ENCODE measurements at places on chromosomes 1 and 21.
A peak's percentile ranks its signal among the peaks of the same experiment; 100 is the strongest.

GRCh38 chr1:167077128-167077867 is 12.9 kb downstream of the GPA33 start:
- DNase-seq: no peak

GRCh38 chr1:115908565-115909274 is 67.6 kb upstream of the SLC22A15 start:
- no peak for DNase-seq

- DNase-seq: no peak
These were observed 651.6 kb downstream of the PLPP3 start for GRCh38 chr1:55927702-55928290.

- no peak for DNase-seq
These were observed 915 bp downstream of the CDC20 start for GRCh38 chr1:43359696-43360095.

DNA sequence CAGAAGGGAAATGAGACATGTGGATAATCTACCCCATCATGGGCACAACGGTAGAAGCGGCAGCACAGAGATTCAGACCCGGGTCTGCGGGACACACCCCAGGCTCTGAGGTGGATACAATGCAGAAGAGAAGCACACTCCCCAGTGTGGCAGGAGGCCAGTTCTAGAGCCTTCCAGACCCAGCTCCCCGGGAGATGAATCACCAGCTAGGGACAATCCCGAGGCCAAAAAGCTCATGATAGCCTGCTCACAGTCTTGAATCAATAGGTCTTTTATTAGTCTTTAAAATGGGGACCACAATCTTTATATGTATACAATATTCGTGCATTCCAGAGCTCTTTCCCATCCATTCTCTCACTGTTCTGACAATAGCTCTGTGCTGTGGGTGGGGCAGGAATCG is 57.3 kb upstream of the DIRAS3 start:
- no peak for DNase-seq

DNA sequence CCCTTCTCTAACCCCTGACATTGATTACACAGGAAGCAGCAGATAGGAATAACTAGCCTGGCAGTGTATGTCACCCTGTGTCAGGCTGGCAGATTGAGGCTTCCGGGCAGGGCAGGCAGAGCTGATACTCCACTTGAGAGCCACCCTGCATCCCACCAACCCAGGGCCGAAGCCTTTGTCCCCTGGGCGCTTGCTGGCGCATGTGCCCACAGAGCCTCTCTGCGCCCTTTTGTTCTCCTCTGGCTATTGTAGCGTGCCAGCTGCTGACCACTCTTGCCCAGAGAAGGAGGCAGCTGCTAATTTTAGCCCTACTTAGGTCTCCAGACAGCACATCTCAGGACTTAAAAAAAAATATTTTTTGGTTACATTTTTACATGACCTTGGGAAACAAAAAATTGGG is 304.9 kb downstream of the HHAT start:
- no peak for DNase-seq

- no peak for DNase-seq
These were observed 88.8 kb upstream of the PAXBP1 start for GRCh38 chr21:32860399-32860798.

DNA sequence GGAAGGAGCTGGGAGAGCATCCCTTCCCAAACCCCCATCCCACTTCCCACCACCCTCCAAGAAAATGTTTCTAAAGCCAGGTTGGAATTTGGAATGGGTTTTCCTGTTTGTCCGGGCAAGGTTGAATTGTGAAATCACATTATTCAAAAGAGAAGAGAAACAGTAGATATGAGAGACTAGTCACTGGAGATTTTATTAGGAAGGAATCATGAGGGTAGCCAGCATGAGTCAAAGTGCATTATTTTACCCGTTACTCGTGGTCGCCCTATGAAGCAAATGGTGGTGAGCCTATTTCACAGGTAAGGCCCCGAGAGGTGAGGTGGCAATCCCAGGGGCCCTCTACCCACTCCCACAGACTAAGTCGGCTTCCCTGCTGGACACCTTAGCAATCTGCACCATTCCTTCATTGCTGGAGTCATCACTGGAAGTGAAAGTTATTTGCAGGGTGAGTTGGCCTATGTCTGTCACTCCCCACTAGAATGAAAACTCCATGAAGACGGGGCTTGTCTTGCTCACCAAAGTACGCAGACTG is 52.8 kb downstream of the TOMM20 start:
- DNase-seq: no peak

DNA sequence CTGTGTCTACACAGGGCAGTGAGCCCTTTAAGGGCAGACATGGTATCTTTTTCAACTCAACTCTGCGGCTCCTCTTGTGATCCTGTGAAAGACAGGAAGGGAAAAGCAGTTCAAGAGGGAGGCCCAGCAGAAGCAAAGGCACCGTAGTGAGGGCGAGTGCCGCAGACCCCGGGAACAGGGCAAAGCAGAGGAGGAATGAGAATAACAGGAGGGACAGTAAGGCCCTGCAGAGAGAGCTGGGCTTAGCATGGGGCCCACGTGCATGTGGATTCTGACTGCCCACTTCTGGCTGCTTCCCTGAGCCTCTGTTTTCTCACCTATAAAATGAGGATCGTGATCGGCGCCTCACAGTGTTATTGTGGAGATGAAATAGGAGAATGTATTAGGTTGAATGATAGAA is 409.3 kb downstream of the PTPRU start:
- peak; percentile 34 for DNase-seq

- DNase-seq: no peak
These were observed 288.6 kb upstream of the USP24 start for GRCh38 chr1:55503663-55504305.

DNA sequence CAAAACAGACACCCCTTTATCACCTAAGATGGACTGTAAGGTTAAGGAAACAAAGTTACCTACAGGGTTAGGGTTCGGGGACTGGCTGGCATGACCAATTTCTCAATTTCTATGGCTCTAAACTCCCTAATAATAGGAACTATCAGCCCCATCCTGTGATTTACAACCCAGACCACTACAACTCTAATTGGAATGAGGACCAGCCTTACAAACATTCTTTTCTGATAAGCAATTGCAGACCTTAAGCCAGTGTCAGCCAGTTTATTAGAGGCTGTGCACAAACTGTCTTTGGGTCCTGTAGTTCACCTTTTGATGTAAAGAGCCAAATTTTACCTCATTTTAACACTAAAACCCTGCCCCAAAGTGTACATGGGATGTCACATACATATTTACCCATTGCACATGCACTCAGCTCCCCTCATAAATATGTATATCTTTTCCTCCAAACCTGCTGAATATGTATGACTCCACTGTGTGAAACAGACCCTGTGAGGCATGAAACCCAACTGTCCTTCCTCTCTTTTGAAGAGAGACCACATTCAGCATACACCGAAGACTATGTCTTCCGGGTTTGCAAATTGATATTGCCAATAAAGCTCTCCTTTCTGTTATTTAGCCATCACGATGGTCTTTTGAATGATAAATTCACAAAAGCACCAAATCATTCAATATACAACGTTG is 7.3 kb upstream of the APP start:
- no peak for DNase-seq

DNA sequence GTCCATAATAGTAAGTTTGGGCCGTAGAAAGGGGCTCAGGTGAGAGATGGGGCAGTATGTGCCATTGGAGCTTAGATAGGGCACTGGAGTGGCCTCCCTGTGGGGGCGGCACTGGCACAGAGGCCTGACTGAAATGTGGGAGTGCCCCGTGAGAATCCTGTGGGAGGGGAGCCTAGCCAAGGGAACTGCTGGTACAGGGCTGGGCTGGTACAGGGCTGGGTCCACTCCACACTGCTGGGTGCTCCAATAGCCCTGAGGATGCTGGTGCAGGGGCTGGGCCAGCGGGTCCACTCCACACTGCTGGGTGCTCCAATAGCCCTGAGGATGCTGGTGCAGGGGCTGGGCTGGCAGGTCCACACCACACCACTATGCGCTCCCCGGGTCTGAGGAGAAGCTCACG is 44.8 kb upstream of the PWP2 start:
- DNase-seq: no peak
